PC-9 (cell line): ENCODE measurements at places on chromosomes 16 and 17. TPM values are rescaled to one million over a fixed set of nuclear protein-coding genes. Genes with fewer than 3 reads are reported as not detected.

DNA sequence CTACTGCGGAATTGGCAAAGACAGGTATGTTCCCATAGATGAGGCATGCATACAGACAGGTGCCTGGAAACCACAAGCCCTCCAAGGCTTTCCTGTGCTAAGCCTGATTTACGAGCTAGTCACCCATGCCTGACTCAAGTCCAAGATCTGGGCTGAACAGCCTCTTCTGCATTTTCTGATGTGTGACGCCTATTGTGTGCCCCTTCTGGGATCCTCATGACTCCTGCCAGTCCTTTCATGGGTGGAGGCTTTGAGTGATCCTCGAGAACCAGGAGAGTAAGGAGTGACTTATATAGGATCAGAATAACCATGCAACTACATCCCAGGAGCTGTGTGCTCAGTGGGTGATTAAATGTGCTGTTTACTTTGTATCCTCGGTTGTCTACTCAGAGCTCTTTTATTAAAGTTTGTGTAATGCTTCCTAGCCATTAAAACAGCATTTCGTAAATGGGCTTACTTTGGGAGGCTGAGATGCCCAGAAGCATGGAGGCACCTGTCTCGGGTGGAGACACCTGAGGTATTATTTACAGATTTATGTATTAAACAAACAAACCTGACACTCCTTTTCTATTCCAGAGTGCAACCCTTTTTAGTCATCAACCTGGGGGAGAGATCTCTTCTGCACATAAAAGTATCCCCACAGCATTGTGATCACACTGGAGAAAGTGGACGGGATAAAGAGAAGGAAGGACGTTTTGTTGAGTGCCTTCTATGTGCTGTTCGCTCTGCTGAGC is 373.0 kb upstream of the DYNLRB2 start:
- no peak overlapping the region for H3K27ac ChIP-seq
- no peaks in the 10 kb centered on the region for H3K36me3 ChIP-seq
- no peak overlapping the region for H3K4me3 ChIP-seq
- DNase-seq = no peak
- H3K4me1 ChIP-seq = no peaks in the 10 kb centered on the region

- no peaks in the 10 kb centered on the region for H3K27me3 ChIP-seq
- H3K4me3 ChIP-seq = no peak overlapping the region
- H3K4me1 ChIP-seq = no peaks in the 10 kb centered on the region
- DNase-seq = peak; percentile 37
- no peaks in the 10 kb centered on the region for H3K36me3 ChIP-seq
- no peak overlapping the region for H3K27ac ChIP-seq
Observed at GRCh38 chr16:67541391-67542263, 13.0 kb downstream of the RIPOR1 start.

DNA sequence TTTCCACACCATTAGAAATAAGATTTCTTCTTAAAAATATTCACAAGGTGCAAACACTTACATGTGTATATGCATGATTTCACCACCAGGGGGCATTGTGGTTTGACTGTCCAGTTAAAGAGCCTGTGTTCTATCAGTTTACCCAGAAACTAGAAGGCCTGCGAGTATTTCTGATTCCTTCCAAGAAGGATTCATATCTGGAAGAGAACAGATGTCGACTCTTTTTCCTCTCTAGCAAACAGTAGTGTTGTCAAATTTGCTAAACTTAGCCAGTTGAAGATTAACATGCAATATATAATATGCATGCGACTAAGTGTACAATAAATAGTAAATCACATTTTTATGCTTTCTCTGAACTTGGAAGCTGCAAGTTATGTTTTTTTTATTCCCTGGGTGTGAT is 404.1 kb downstream of the WWOX start:
- H3K4me3 ChIP-seq = no peak overlapping the region
- H3K27ac ChIP-seq = no peak overlapping the region
- no peaks in the 10 kb centered on the region for H3K36me3 ChIP-seq
- no peaks in the 10 kb centered on the region for H3K4me1 ChIP-seq
- peak; percentile 20 for DNase-seq

DNA sequence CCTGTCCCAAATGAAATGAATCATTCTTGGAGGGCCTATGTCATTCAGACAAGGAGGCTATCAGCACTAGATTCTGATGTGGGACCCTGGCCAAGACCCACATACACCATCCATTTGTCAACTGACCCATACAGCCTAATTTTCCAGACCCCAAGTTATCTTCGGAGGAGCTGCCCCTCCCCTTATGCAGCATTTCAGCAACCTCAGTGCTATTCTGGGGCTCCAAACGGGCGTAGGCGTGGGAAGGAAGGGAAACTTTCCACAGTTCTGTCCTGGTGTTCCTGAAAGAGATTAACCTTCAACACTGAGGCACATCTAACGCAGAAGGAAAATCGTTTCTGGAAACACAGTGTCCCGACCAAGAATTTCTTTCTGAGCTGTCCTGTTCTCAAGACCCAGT is 86.7 kb downstream of the MYH11 start:
- H3K36me3 ChIP-seq = no peaks in the 10 kb centered on the region
- H3K4me1 ChIP-seq = no peaks in the 10 kb centered on the region
- H3K27me3 ChIP-seq = no peaks in the 10 kb centered on the region
- no peak overlapping the region for H3K27ac ChIP-seq
- H3K4me3 ChIP-seq = no peak overlapping the region

- DNase-seq = no peak
- no peak overlapping the region for H3K4me3 ChIP-seq
- H3K27me3 ChIP-seq = no peaks in the 10 kb centered on the region
Observed at GRCh38 chr17:46163316-46163715, 29.9 kb downstream of the KANSL1 start.

- no peaks in the 10 kb centered on the region for H3K36me3 ChIP-seq
- no peak overlapping the region for H3K27ac ChIP-seq
- DNase-seq = no peak
- H3K4me3 ChIP-seq = no peak overlapping the region
- H3K4me1 ChIP-seq = no peaks in the 10 kb centered on the region
Observed at GRCh38 chr16:1109648-1110047, 13.6 kb upstream of the C1QTNF8 start.

DNA sequence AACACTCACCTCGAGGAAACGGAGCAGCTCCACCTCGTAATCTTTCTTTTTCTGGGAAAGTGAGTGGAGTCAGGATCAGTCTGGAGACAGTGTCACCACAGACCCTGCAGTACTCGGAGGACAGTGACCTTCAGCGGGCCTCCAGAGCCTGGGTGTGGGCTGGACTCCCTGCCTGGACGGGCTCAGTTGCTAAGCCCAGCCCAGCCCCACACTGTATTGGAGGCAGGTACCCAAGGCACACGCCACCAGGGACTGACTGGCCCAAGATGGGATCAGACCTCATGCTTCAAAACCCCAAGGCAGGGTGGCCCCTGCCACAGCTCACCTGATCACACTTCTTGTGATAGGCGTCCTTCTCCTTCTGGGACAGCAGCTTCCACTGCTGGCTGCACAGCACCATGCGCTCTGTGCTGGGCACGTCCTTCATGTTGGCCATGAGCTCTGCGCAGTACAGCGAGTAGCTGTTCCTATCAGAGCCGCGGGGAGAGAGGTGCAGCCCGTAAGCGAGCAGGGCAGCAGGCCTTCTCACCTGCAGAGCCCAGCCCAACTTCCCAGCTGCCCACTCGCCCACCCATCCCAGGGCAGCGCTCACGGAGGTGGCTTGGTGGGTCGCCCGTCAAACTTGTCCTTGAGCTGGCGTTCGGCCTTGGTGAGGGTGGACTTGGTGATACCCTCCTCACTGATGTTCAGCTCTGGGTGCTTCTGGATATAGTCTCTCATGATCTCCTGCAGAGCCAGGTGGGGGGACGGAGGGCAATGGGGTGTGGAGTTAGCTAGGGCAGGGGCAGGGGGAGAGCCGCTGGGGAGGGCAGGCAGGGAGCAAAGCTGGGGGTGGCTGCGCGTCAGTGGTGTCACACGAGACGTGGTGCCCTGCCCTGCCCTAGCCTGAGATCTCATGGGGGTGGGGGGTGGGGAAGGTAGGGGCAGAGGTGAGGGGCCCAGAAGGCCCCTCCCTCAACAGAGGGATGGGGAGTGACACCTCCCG is 7.9 kb downstream of the UBTF start:
- peaks cover 21% of the 10 kb centered on the region for H3K4me1 ChIP-seq
- H3K4me3 ChIP-seq = no peak overlapping the region
- H3K27me3 ChIP-seq = no peaks in the 10 kb centered on the region
- peaks cover 37% of the 10 kb centered on the region for H3K36me3 ChIP-seq

- H3K4me1 ChIP-seq = no peaks in the 10 kb centered on the region
- no peak for DNase-seq
- H3K27me3 ChIP-seq = peaks cover 52% of the 10 kb centered on the region
- no peak overlapping the region for H3K27ac ChIP-seq
- H3K36me3 ChIP-seq = no peaks in the 10 kb centered on the region
Observed at GRCh38 chr17:36092230-36092629, 2.3 kb upstream of the CCL3 start.

GRCh38 chr17:19717411-19717908 is 1.1 kb upstream of the SLC47A2 start:
- H3K27me3 ChIP-seq = no peaks in the 10 kb centered on the region
- no peak overlapping the region for H3K27ac ChIP-seq
- no peaks in the 10 kb centered on the region for H3K36me3 ChIP-seq
- DNase-seq = peak; percentile 52
- no peak overlapping the region for H3K4me3 ChIP-seq

DNA sequence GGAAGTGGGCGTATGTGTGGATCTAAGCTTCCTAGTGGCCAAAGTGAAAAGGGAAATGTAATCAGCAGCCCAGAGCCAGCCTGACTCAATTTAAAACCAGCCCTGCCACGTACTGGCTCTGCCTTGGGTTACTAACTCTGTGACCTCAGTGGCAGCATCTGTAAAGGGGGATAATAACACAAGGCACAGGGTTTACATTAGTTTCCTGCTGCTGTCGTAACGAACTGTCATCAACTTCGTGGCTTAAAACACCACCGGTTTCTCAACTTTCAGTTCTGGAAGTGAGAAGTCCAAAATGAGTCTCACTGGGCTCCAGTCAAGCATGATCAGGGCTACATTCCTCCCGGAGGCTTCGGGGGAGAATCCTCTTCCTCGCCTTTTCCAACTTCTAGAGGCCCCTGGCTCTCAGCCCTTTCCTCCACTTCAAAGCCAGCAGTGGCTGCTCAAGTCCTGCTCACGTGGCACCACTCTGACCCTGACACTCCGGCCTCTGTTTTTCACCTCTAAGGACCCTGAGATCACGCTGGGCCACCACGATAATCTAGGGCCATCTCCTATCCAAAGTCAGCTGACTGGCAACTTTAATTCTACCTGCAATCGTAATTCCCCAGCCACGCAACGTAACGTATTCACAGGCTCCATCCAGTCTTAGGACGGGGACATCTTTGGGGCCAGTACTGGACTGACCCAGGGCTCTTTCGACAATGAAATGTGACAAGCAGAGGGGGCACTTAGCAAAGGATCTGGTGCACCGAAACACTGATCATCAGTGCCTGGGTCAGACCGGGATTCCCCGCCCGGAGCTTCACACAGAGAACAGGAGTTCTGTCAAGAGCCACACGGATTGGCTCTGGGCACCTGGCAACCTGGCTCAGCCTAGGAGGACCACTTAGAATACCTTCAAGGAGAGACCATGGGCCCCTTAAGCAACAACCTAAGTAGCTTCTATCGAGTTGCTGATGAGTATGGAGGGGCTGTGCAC is 14.5 kb downstream of the TMC6 start:
- no peaks in the 10 kb centered on the region for H3K36me3 ChIP-seq
- no peak for DNase-seq
- H3K4me1 ChIP-seq = no peaks in the 10 kb centered on the region
- H3K27ac ChIP-seq = no peak overlapping the region
- H3K4me3 ChIP-seq = no peak overlapping the region

GRCh38 chr17:28272166-28272565 is 46.8 kb upstream of the TMEM97 start:
- H3K27me3 ChIP-seq = peaks cover 54% of the 10 kb centered on the region
- H3K36me3 ChIP-seq = no peaks in the 10 kb centered on the region
- H3K4me1 ChIP-seq = no peaks in the 10 kb centered on the region
- no peak overlapping the region for H3K4me3 ChIP-seq
- no peak for DNase-seq
- H3K27ac ChIP-seq = no peak overlapping the region

GRCh38 chr17:33049781-33050414 is 58.3 kb downstream of the SPACA3 start:
- no peak overlapping the region for H3K27ac ChIP-seq
- no peaks in the 10 kb centered on the region for H3K4me1 ChIP-seq
- peaks cover 48% of the 10 kb centered on the region for H3K27me3 ChIP-seq
- H3K36me3 ChIP-seq = no peaks in the 10 kb centered on the region

DNA sequence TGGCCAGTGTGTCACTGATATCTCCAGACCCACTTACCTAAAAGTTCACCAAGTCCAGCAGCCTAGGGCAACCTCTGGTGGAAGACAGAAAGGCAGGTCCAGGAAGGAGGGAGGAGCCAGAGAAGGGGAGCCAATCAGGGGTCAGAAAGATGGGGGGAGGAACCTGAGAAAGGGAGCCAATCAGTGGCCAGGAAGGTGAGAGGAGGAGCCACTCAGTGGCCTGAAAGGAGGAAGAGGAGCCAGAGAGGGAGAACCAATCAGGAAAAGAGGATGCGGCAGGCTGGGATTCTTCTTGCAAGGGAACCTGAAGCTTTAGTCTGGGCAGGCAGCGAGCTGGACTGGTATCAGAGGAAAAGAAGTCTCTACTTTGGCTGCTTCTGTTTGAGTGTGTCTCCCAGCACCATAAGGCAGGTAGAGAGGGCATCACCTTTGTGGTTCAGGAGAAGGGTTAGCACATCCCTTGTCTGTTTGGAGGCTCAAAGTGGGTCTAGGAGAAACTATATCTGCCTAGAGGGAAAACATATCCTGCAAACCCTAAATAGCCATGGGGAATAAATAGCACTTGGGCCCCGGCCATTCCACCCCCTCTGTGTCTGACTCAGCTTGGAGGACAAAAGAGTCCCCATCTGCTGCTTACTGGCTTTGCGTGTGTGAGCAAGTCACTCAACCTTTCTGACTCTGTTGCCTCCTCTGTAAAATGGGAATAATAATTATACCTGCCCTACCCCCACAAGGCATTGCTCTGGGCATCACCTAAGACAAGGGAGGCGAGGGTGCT is 43.4 kb upstream of the CRHR1 start:
- no peak overlapping the region for H3K27ac ChIP-seq
- no peak overlapping the region for H3K4me3 ChIP-seq
- H3K27me3 ChIP-seq = peaks cover 95% of the 10 kb centered on the region
- H3K4me1 ChIP-seq = no peaks in the 10 kb centered on the region

DNA sequence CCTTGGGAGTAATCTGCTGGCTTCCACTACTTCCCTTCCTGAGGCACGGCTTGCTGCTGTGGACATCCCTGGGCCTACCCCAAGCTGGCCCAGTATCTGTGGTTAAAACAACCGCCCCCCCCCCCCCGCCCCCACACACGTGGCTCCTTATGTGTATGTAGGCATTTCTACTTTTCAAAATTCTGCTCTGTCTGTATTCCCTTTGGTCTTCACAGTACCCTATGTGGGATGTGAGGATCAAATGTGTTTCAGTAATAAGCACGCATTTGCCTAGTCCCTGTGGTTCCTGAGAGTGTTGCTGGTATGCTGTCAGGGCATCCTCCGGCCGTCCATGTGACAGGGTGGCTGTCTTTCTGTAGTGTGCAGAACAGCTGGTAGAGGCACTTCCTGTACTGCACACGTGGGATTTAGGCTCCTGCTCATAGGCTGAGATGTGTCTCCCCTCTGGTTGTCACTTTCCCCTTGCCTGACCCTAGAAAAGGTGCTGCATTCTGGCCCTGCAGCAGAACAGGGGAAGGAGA is 2.2 kb downstream of the NT5M start:
- no peaks in the 10 kb centered on the region for H3K27me3 ChIP-seq
- H3K4me3 ChIP-seq = no peak overlapping the region
- no peak overlapping the region for H3K27ac ChIP-seq
- peaks cover 6% of the 10 kb centered on the region; the same call in 1 of the 2 replicates for H3K4me1 ChIP-seq

The NPW gene
- 4.0 and 8.1 TPM in 2 replicates for total RNA-seq

The ACSM5 gene
- total RNA-seq = not detected in 2 replicates

The TBC1D3G gene
- not detected in 2 replicates for total RNA-seq

The MYH11 gene
- 0.11 and 0.43 TPM in 2 replicates for total RNA-seq
